ENCODE measurements at places on chromosomes 5 and 9.
A peak's percentile ranks its signal among the peaks of the same experiment; 100 is the strongest.

DNA sequence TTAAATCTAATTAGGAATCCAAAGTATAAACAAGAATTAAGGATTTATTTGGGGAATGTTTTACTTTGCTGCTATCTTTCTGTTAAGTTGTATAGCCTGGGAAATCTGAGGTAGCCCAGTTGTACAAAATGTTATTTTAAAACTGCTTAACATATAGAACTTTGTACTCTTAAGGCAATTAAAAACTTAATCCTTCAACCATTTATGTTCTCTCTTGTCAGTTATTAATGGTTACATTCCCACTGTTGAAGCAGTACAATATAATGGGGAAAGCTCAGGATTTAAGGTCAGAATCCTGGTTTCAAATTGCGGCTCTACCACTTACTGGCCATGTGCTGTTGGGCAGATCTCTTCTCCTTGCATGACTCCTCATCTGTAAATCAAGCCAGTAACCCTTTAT lies 32.7 kb downstream of the FBXO38 start:
- no peak for DNase-seq

GRCh38 chr5:115480271-115480670 lies 64.3 kb downstream of the FEM1C start:
- DNase-seq, result no peak

- no peak for DNase-seq
These were observed 361.8 kb downstream of the CDH18 start for GRCh38 chr5:19626211-19626610.

DNA sequence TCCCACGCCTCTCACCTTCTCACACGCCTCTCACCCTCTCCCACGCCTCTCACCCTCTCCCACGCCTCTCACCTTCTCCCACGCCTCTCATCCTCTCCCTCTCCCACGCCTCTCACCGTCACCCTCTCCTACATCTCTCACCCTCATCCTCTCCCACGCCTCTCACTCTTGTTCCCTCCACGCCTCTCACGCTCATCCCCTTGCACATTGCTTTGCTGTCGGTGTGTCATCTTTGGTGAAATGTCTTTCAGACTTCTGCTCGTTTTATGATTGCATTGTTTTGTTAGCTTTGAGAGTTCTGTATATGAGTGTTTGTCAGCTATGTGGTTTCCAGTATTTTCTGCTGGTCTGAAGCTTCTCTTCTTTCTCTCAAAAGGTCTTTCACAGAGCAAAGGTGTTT lies 102.7 kb downstream of the EHMT1 start:
- DNase-seq, result no peak

DNA sequence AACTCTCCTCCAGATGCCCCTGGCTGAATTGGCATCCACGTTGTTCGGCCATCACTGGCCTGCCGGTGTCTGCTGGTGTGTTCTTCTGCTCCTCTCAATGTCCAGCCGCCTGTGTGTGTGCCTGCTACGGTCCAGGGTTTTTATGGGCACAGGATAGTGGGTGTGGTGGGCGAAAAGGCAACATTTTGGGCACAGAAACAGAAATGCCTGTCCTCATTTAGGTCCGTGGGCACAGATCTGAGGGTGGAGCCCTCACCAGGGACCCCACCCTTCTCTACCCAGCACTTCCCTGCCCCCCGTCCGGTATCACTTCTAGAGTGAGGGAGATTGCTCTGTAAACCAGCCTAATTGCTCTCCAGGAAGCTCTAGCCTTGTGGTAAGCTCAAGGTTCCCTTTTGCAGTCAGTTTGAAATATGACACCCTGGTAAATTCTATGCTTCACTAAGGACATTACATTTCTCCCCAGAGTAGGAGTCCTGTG lies 410.1 kb downstream of the MAT2B start:
- DNase-seq, result no peak

GRCh38 chr9:134695144-134695543 lies 53.5 kb downstream of the COL5A1 start:
- DNase-seq, result no peak

GRCh38 chr9:110104261-110104809 lies 103.6 kb downstream of the C9orf152 start:
- DNase-seq, result no peak

DNA sequence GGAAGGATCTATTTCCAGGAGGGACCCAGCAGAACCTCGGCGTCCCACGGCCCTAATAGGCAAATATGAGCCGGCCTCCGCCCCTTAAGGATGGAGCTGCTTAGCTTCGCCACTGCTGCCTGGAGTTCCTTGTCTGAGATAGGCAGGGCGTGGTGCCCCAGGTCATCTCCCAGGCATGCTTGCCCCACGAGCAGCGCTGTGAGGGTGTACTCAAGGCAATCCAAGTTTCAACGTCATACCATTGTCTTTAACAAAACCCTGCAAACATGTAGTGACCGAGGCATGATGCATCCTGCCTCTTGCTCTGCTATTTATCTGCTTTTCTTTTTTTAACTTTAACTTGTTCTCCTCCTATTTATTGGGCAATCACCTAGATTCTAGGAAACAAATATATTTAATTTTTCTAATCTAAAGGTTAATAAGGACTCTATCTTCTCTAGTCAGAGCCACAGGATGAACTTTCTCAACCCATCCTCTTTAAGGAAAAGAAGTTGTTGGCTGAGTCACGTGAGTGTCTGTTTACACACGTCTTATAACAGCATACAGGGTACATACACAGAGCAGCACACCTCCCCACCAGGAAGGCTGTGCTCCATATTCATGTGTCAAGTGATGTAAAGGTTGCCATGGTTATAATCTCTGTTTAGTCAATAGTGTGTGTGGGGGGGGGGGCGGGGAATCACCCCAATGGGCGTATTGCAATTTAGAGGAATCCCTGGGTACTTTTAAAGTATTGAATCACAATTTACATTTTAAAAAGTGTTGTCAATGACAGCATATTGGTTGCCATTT lies 27.3 kb upstream of the ZSWIM6 start:
- peak; percentile 42 for DNase-seq

Measured in AG09319 (cell line).